ENCODE measurements at places on chromosomes 6 and 20. TPM values are rescaled to one million over a fixed set of nuclear protein-coding genes. Genes with fewer than 3 reads are reported as not detected.

The ZC2HC1B gene
- not detected for total RNA-seq

The IYD gene
- total RNA-seq = 0.18 TPM

The SLC44A4 gene
- total RNA-seq = not detected

The WFDC12 gene
- not detected for total RNA-seq

The GFRA4 gene
- total RNA-seq = not detected

The SLC22A7 gene
- not detected for total RNA-seq

The ZSWIM3 gene
- 1.5 TPM for total RNA-seq

The TRAPPC3L gene
- not detected for total RNA-seq

The GLP1R gene
- total RNA-seq = not detected

The LRRC1 gene
- 7.1 TPM for total RNA-seq

The SIRPA gene
- total RNA-seq = 22.5 TPM

The SLC35F1 gene
- total RNA-seq = 0.02 TPM

The HDDC2 gene
- 103 TPM for total RNA-seq

The RRAGD gene
- total RNA-seq = 3.6 TPM

The PRRT1 gene
- total RNA-seq = 0.66 TPM

The OR2J3 gene
- not detected for total RNA-seq

The DNMT3B gene
- 4.0 TPM for total RNA-seq

The HSPA1B gene
- 177 TPM for total RNA-seq

The TOX2 gene
- 10.4 TPM for total RNA-seq

The C6orf58 gene
- 0.09 TPM for total RNA-seq

The OTOR gene
- not detected for total RNA-seq

The ATP6V1G2 gene
- 0.78 TPM for total RNA-seq

The TDRD6 gene
- total RNA-seq = not detected

The NNAT gene
- not detected for total RNA-seq

The ADGRF1 gene
- total RNA-seq = 0.04 TPM

The TMEM244 gene
- not detected for total RNA-seq

The BPIFB2 gene
- not detected for total RNA-seq

The PHACTR1 gene
- not detected for total RNA-seq

The MRPL18 gene
- total RNA-seq = 102 TPM

The STX11 gene
- total RNA-seq = 2.4 TPM

The CST7 gene
- total RNA-seq = not detected

The JAG1 gene
- total RNA-seq = 49.0 TPM

The DHX35 gene
- 7.1 TPM for total RNA-seq

All from A549 treated with dexamethasone at 1 μM for 4 hours (cell line).